T-helper 17 cell (primary cell): ENCODE measurements at places on chromosomes 1 and 21.

GRCh38 chr1:110035236-110035752 lies 870 bp downstream of the STRIP1 start:
- no peak for DNase-seq

DNA sequence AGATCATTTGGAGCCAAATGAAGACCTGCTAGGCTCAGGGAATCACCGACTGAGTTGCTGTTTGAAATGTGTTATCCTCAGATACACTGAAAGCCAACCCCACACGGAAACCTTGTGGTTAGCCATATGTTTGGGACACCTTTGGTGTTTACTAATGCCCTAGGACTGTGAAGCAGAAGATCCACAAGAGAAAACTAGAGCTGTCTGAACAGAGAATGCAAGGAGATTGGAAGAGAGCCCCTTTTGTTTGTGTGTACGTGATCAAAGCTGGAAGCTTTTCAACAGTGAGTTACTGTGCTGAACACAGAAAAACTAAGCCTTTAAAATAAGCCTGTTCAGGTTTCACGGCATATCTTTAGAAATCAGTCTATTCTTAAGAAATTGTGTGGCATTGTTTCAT lies 908.2 kb upstream of the ADGRL2 start:
- no peak for DNase-seq

DNA sequence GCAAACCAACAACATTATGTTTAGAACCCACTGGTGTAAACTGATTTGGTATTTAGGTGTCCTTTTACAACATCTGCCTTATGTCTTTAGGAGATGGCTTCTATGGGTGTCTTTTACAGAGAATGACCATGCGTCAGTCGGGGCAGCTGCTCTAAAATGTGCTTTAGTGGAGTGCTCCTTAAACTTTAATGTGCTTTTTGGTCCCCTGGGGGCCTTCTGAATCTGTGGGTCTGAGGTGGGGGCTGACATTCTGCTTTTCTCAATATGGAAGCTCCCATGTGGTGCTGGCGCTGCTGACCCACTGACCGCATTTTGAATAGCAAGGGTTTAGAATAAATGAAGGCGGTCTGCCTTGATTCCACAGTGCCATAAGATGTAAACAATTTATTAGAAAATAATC lies 173.2 kb upstream of the B3GALT2 start:
- DNase-seq, result no peak

DNA sequence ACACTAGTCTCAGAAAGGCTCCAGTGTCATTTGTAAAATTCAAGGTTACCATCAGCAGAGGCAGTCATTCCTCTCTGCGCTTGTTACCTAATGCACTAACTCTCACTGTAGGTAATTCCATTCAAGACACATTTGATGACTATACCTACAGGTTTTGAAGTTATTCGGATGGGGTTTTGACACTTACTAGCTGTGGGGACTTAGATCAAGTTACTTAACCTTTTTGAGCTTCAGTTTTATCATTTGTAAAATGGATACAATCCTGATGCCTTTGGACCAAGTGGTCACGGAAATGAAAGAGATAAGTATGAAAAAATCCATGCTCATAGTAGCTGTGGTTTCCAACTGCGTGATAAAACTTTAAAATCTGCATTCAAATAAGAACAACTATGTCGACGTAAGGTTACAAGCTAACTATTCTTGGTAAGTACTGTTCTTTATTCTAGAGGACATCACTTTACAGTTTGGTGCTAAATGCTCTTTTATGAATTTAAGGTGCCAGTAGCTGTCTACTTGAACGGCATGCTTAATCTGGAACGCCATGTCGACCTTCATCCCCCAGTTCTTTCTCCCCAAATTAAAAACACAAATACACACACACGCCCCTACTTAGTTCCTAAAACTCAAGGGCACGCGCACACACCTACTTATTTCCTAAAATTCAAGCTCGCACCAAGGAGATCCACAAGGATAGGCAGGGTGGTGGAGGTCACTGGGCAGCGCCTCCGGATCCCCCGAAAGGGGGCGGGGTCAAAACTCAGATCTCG lies 550 bp upstream of the NFYC start:
- no peak for DNase-seq

- DNase-seq, result no peak
These were observed 49.0 kb downstream of the SYT2 start for GRCh38 chr1:202661136-202661845.

- no peak for DNase-seq
These were observed 71.9 kb upstream of the USP24 start for GRCh38 chr1:55286856-55287602.

DNA sequence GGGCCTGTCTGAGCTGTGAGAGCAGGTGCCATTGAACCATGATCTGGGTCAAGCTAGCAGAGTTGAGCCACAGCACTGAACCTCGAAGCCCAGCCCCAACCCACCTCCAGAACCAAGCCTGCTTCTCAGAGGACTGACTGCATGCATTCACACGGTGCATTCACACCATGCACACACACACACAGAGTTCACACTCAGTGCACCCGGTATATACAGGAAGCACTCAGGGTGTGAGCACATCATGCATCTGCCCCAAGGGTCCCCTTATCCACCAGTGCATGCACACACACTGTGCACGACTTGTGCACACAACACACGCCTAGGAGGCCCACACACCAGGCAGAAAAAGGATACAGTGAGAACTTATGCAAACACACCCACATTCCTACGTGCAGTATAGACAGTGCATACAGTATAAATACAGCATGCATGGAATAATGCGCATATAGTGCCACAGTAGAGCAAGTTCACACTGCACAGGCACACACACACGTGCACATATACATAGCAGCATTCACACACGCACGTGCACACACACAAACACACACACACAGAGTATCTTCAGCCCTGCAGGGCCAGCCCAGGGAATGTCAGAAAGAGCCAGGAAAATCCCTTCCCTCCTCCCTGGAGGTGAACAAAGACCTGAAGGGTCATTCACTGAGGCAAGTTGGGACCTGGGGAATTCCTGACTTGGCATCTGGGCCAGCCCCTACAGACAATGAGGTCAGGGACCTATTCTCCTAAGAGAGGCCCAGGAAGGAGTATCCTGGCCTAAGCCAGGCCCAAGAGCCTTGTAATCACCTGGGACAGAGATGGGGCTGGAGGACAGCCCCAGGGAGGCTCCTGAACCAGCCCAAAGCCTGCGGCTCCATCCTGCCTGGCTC lies 42.1 kb downstream of the CAMK2N1 start:
- no peak for DNase-seq

GRCh38 chr21:46041183-46041582 lies 56.7 kb upstream of the COL6A2 start:
- no peak for DNase-seq

DNA sequence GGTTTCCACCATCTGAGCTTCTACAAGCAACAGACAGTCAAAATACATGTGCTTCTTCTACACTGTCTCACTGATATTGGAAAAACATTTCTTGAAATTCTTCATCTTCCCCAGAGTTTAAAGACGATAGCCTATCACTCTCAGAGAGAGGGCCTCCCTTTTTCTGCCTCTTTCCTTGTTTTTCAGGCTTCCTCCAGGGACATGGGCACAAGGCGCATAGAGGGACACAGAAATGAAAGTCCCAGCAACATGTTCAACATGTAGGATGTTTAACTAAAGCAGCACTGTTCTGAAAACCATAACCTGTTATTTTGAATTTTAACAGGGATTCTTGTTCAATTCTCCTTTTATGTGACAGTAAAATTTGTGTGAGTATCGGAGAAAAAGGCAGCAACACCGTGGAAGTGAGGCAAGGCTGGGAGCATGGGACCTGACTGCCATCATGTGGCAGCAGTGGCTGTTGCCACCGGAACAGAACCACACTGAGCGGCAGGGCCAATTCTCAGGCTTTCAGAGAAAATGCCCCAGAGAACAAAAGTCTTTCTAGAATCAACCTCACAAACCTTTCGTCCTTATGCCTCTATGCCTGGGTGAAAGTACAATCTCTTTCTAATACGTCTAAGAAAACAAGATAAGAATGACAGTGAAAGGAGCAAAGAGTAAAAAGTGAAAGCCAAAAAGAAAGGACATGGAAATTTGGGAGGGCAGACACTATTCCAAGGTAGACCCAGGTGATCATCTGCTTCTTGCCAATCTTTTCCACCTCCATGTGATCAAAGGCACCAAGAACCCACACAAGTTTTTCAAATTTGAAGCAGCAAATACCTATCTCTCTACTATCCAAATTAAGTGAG lies 54.5 kb downstream of the PCNX2 start:
- DNase-seq, result no peak

GRCh38 chr21:38039369-38039768 lies 123.1 kb upstream of the KCNJ6 start:
- no peak for DNase-seq

DNA sequence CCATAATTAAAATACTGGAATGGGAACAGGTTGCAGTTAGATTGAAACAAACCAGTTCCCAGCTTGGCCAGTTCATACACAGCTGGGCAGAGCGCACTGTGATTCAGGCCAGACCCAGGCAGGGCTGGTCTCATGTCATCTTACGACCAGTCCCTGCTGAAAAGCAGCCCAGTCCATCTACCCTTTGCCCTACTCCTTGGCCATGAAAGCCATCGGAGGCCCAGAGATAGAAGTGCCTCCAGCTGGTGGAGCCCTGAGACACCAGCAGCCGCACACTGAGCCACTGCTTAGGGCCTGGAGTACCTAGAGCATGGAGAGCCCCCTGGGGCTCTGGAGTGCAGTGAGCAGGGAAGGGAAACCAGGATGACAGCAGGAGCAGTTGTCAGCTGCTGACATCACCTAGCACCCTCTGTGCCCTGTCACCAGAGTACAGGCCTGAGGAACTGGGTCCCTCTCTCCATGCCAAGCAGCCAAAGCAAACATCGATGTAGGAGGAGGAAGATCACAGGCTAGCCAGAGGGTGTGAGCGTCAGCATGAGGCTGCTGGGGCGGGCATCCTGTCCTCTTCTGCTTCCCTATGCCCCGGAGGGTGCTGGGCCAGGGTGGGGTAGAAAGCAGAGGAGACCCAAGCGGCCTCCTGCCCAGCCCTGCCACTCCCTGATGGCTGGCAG lies 34.2 kb upstream of the TMEM125 start:
- DNase-seq, result no peak

DNA sequence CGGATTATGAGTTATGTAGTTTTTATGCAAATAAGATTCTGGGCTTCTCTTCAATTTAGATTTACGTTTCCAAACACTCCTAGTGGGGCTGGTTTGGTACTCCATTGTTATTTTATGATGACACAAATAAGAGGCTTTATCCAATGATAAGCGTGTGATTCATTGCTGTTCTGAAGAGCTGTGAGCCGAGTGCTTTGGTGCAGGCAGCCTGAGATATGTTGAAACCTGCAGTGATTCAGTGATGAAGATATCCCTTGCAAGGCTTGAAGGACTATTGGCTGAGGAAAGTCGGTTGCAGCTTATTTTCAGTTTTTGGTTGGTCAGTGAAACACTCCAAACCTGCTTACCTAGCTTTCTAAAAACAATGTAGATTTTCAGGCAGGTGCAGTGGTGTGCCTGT lies 112.2 kb downstream of the RYR2 start:
- no peak for DNase-seq
